Kidney epithelial cell (primary cell): ENCODE measurements at places on chromosomes 2 and 18.

- DNase-seq, result no peak
Measured at GRCh38 chr2:3646446-3646845, 11.6 kb upstream of the ALLC start.

DNA sequence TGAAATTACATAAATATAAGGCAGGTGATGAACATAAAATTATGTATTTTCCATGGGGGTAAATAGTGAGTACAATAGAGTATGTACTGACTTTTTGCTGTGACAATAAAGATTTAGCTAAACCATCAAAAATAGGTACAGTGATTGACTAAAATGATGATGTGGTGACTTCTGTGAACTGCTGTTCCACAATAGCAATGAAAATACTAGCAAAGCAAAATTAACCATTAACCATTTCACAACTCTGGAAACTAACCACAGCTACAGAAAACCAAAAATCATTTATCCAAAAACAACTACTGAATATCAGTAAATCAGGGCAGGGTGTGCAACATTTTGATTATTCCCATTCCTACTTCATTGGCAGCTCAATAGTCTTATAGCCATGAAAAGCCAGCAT is 161.4 kb upstream of the GYPC start:
- no peak for DNase-seq

GRCh38 chr2:86621280-86621943 is 2.3 kb downstream of the RNF103 start:
- no peak for DNase-seq

DNA sequence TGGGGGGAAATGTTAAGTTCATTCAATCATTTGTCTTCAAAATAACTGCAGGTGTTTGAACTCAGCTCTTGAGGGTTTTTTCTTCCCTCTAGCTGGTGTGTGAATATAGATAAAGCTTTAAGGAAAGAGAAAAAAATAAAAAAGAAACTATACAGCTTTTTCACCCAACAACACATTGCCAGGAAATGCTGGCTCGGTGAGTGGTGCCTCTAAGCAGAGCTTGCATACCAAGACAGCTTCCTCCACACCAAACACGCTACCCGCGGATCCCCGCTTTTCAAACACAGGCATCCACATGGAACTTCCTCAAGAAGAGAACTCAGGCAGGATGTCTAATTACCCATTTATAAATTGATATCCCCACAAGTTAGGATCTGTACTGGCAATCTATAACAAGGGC is 69.8 kb upstream of the TANK start:
- DNase-seq, result no peak

DNA sequence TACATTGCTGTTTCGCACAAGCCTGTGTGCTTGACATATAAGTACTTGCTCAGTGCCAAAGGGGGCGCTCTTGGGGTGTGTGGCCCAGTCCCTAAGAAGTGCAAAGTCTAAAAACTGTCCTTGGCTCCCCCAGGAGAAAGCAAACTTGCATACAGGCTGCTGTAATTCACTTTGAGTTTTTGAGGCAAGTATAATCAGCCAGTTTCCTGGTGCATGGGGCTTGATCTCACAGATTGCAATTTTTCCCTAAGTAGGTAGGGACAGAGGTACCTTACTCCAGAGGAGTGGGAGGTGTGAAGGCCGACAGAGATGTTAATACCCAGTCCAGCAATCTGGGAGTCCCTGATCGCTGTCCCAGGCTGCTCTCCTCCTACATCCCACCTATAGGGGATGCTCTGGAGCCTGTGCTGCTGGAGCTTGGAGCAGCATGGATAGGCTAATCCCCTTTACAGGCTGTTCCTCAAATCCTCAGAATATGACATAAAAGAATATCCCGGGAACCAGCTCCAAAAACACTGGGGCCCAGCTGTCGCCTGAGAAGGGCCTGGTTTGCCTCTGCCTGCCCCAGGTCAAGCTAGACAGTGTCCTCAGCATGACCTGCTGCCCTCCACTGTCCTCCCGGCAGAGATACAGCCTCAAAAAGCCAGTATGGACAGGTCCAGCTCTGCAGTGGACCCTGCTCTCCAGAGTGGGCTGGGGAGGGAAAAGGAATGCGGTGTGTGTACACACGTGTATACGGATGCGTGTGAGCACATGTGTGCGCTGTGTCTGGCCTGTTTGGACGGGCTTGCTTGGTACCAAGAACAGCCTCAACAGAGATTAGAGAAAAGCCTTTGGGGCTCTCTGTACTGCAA is 136.5 kb upstream of the HAAO start:
- DNase-seq, result no peak

DNA sequence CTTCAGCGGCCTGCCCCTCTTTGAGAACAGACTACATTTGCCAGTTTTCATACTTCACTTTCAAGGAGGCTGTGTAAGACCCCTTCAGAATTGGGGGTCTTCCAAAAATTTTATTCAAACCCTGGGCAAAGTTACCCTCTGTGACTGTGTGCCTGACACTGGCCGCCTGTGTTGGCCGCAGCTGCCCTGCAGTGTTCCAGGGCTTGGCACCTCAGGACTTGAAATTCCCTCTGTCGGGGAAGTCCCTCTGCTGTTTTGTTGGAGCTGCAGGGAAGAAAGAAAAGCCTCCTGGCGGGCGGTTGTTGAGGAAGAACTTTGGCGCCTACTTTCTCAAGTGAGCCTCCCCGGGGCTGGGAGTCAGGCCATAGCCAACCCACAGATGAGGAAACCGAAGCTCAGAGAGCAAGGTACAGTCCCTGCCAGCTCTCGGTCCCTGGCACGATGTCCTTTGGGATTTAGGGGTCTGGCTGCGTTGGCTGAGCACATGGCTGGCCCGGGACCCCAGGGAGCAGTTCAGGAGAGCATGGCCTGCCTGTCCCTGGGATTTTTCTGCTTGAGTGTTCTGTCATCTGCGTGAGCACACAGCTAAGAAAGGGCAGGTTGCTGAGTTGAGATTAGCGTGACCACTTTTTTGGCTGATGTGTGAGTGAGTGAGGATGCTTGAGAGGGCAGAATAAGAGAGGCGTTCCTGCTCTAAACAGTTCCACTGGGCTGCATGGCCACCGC is 17.9 kb upstream of the ASB1 start:
- DNase-seq, result no peak
